NCI-H1930 (cell line): ENCODE measurements at places on chromosomes 7 and 10.

DNA sequence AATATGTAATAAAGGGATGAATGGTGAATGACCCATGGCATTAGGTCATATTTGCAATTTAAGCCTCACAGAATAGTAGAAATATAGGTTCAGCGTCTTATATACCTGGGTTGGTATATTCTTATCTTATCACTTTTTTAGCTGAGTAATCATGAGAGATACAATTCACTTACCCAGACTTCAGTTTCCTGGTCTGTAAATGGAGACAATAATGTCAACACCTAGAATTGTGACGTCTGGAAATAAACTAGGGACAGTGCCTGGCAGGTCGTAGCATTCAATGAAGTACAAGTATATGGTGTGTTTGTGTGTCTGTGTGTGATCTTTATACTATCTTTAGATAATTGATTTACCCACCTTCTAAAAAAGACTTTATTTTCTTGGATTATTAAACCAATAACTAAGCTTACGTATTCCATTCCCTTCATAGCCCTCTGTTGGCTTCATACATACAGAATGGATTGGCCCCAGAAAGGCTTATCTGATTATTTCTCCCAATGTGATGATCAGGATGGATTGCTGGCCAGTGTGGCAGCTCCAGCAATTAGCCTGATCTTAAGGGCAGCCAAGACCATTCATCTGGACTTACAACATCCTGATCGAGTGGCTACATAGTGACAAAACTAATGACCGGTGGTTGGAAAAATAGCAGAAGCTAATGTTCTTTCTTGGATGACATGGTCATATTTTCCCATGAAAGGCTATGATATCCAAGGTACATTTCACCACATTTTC, 121.2 kb upstream of the NPVF start:
- no peak for DNase-seq

GRCh38 chr10:13651969-13652720, 65.4 kb downstream of the PRPF18 start:
- no peak for DNase-seq

DNA sequence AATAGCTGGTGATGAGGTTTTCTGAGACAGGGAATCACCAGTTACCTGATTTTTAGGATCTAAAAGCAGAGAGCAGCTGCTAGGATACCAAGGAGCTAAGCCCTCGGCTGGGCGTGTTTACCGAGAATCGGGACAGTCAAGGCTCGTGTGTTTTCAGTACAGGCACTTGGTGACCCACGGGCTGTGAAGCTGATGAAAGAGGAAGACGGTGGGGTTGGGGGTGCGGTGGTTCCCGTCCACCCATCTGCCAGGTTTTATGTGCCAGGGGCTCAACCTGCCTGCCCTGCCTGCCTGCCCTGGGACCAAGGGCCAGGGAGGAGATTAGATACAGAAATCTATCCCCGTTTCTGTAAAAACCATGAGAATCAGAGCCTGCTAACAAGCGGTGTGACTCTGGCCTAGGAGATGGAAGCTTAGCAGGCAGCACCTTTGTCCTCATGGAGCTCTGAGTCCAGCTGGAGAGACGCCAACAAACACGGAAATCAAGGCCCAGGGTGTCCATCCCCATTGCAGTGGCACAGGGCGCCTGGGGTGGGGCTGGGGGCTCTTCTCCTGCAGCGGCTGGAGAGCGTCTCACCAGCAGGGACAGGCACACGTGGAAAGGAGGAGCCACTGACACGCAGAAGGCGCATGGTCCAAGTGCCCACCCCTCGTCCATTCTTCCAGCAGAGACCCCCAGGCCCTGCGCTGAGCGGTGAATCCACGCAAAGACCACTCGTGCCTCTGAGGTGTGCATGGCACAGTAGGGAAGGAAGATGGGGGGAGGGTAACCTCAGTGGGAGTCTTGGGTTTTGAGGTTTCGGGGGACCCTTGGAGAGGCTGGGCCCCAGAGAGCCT, 265.0 kb upstream of the TCERG1L start:
- DNase-seq = no peak

- DNase-seq = no peak
These were observed 458.8 kb upstream of the GHITM start for GRCh38 chr10:83680470-83680891.

DNA sequence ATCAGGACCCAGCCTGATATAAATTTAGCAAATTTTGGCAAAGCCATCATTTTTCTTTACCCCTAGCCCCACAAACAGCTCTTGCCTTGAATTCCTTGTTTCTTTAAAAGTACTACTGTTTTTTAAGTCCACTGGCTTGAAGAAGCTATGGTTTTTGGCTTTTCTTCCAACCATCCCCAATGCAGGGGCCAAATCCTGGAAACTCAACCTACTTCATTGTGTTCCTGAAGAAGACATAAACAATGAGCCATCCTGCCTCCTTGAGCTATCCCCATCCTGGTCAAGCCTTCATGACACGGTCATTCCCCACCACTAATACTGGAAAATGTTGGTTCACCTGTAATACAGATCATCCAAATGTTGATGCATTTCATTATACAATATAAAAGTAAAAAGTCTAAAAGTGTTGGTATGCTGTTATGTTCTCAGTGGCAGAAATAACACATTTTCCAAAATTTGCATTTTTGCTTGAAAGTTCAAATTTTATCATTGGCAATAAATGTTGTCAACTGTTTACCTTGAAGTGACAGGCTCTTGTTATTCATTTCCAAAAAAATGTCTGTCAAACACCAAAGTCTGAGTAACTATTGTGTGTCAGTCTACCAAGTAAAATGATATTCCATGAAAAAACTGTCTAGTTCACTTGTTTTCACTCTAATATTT, 92.2 kb downstream of the DOCK4 start:
- DNase-seq = no peak

DNA sequence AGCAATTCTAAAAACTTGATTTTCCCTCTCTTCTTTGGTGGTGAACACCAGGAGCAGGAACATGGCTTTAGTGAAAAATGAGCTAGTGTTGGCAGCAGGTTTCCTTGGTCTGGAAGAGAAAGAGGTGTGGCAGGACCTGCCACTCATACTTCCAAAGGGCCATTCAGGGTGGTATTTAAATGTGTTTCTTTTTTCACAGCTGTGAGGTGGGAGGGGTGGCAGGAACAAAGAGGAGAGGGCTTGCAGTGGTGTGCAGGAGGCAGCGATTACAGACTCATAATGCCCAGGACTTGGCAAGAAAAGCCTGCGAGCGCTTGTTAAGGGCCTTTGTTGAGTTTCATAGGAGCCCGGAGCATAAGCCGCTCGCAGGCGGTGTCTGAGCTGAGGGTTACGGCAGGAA, 36.8 kb downstream of the WIPF3 start:
- no peak for DNase-seq

DNA sequence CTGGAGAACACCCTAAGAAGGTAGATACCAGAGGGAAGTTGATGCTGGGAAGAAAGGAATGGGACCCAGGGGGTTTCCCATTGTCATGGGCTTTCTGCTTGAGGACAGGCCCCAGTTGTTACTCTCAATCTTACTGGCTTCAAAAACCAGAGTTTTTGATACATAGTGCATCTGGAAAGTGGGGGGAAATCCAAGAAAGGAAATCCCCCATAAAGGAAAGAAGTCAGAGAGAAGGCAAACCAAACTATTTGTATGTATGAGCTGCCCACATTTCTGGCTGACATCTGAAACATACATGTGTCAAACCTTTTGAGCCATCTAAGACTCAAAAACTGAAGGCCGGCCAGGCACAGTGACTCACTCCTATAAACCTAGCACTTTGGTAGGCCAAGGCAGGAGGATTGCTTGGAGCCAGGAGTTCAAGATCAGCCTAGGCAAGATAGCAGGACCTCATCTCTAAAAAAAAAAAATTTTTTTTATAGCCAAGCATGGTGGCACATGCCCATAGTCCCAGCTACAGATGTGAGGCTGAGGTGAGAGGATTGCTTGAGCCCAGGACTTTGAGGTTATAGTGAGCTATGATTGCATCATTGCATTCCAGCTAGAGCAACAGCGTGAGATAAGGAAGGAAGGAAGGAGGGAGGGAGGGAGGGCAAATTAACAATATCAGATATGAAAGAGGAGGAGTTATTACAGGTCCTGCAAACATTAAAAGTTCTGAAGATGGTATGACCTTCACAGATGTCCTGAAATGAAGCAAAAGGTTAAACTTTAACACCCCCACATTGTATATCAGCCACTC, 6.7 kb upstream of the COA1 start:
- DNase-seq = no peak

- DNase-seq = no peak
These were observed 336.6 kb upstream of the MEOX2 start for GRCh38 chr7:16023046-16023445.

GRCh38 chr7:4001742-4002141, 680.4 kb upstream of the FOXK1 start:
- no peak for DNase-seq

DNA sequence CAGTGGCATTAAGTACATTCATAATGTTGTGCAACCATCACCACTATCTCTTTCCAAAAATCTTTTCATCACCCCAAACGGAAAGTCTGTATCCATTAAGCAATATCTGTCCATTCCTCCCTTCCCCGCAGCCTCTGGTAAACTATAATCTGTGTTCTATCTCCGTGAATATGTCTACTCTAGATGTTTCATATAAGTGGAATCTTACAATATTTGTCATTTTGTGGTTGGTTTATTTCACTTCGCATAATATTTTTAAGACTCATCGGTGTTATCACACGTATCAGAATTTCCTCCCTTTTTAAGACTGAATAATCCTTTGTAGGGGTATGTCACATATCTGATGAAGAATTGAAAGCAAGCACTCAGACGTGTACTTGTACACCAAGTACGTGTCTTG, 86.0 kb upstream of the FGFR2 start:
- DNase-seq = no peak

DNA sequence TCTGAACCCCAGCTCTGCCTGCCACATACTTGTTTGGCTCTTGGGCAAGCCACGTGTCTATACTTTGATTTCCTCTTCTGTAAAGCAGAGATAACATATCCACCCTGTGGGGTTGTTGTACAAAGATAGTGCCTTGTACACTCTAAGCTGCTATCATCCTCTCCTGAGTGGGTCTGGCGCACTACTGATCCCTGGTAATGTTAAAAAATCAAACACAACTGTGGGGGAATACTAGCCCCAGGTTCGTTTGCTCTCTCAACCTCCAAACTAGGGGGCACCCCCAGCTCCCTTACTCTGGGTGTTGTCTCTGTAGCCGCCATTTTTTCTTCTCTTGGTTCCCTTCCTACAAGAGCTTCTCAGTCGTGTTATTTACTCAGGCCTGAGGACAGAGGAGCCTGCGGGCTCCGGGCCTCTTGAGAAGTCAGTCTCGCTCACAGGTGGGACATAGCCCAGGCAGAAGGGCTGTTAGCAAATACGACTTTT, 1.0 kb downstream of the POLM start:
- no peak for DNase-seq

DNA sequence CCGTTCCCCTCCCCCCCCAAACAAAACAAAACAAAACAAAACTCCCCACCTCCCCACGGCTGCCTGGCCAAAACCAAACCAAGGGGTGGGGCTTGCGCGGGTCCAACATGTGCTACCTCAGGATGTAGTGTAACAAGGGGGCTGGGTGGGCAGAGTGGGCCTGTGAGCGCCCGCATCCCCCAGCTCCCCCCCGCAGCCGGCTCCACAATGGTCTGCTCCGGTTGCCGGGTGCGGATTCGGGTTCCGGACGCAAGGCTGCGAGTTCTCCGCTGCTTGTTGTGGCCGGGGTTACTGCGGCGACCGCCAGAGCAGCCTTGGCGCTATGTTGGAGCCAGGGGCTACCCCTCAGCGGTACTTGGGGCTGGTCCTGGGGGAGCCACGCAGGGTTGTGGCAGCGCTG, 4.9 kb downstream of the C10orf143 start:
- no peak for DNase-seq

- DNase-seq = peak; percentile 4
These were observed 133.8 kb downstream of the CPEB3 start for GRCh38 chr10:92156874-92157773.

DNA sequence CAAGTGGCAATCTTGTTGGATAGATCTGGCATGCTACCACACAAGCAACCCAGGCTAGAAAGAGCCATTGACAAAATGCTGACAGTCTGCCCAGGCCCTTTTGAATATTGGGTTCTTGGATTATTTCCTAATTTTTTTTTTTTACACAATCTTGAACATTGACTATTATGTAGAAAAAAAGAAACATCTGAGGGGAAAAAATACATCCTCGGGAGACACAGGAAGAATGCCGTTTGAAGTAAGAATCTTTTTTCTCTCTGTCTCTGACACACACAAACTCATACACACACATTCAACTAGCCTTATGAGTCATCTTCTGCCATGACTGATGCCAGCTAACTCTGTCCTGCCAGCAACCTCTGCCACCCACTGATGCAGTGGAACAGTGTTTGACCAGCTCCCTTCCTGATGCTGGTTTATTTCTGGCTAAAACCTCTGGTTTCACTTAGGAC, 47.2 kb downstream of the SORBS1 start:
- no peak for DNase-seq

- DNase-seq = no peak
These were observed 72.8 kb upstream of the GLCCI1 start for GRCh38 chr7:7895754-7896153.

GRCh38 chr10:13615650-13616300, 29.0 kb downstream of the PRPF18 start:
- no peak for DNase-seq

DNA sequence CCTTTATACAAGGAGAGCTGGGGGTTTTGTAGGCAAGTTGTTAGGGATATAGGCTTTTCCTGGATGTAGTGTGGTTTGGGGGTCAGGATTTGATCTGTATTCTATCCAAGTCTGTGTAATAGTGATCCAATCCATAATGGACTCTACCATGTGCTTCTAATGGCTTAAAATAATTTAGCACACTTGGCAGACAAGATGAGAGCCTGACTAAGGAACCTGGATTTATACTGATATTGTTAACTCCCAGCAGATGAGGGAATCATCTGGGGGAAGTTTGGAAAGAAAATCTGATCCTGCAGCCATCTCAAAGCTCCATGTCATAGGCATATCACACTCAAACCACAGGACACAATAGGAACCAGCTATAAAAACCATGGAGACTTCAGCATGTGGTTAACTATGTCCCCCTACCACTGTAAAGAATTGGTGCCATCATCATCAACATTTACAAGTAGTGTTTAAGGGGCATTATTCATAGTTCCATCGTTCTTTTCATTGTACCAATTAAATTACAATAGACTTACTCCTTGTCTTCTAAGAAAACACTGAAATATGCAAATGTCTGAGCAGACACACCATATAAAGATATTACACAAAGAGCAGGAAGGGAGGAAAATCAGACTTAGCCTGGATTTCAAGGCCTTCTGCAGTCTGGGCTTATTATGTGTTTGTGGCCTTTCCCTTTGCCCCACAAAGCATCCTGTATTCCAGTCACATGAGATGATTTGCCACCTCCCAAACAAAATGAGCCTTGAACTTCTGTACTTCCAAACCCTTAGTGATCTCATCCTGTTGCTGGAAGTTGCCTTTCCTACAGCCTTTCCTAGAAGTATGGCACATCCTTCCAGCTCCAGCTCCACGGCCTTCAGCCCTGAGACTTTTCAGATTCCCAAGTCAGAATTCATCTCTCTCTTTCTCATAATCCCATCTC, 22.5 kb upstream of the HPS1 start:
- no peak for DNase-seq

DNA sequence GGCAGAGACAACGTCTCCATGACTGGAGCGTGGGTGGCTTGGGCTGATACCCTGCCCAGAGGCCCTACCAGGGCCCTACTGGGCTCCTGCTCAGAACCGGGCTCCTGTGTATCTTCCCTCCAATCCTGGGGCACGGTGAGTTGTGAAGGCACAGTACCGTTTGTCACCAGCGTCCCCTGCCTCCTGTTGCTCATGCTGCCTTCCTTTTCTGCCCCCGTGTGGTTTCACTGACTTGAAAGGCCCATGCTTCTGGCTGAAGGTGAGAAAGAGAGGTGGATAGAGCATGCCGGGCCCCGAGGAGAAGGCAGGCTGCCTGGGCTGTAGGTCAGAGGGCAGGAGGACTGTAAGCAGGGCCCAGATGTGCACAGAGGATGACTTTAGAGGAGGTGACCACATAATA, 9.1 kb upstream of the DMBT1 start:
- DNase-seq = peak; percentile 40
